GM23338 (cell line): ENCODE measurements at places on chromosomes 4 and X.

DNA sequence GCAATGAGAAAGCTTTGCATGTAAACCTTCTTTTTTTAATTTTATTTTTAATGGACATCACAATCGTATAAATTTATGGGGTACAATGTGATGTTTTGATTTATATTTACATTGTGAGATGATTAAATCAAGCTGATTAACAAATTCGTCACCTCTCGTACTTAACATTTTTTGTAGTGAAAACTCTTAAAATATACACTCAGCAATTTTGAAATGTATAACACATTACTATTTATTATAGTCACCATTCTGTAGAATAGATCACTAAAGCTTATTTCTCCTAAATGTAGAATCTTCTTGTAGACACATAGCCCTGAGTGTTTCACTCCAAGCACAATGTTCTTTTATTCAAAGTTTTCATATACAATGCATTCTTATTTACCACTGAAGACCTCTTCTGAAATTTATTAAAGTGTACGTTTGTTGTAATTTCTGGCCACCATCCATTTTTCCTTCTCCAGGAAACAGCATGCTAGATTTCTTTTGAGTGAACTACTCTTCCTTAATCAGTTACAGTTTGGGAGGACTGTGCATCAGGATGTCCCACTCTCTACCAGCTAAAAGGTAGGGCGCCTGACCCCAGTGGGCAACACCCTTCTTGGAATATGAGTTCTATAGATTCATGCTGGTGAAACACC lies 4.4 kb upstream of the RBBP7 start:
- no peak for DNase-seq

DNA sequence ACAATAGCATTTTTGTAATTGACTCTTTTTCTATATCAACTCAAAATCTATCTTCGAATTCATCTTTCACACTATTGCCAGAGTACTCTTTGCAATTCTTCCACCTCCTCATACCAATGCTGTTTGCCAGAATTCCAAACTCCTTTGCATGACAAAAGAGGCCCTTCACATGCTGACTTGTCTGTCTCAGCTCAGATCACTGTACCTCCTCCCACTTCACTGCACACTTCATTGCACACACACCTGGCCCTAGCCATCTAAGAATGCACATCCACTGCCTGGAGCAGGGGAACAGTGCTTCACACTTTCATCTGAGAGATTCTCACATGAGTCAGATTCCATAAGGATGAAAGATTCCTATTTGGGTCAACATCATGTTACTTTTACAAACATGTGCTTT lies 56.5 kb downstream of the PRDM5 start:
- DNase-seq, result peak; percentile 56

DNA sequence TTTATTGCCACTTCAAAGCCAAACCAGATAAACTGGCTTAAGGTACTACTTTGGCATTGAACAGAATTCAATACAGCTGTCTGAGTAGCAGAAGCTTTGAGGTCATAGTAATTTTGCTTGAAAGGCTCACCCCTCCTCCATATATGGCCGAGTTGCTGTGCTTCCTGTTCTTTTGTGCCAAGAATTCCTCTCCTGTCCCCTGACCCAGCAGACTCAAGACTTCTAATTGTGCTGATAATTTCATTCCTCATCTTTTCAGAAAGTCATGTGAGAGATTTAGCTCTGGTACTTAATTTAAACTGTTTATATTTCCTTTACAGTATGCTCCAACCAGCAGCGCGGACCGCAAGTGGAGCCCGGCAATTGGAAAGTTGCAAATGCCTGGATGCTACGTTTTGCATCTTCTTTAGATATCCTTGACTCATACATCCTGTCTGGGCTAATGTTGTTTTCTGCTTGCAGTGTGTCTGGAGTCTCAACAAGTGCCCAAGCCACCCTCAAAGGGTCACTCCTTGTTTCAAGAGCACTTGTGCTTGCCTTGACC lies 373.4 kb downstream of the PDGFC start:
- no peak for DNase-seq

DNA sequence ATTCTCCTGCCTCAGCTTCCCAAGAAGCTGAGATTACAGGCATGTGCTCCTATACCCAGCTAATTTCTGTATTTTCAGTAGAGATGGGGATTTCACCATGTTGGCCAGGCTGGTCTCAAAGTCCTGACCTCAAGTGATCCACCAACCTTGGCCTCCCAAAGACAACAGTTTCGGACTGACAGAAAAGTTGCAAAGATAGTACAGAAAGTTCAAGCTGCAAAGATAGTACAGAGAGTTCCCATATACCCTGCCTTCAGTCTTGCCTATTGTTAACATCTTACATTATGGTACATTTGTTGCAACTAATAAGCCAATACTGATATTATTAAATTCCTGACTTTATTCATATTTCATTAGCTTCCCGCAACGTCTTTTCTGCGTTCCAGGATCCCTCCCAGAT lies 65.8 kb downstream of the SUPT20HL2 start:
- DNase-seq, result no peak

GRCh38 chr4:77618383-77619241 lies 13.0 kb downstream of the CXCL13 start:
- peak; percentile 92 for DNase-seq

DNA sequence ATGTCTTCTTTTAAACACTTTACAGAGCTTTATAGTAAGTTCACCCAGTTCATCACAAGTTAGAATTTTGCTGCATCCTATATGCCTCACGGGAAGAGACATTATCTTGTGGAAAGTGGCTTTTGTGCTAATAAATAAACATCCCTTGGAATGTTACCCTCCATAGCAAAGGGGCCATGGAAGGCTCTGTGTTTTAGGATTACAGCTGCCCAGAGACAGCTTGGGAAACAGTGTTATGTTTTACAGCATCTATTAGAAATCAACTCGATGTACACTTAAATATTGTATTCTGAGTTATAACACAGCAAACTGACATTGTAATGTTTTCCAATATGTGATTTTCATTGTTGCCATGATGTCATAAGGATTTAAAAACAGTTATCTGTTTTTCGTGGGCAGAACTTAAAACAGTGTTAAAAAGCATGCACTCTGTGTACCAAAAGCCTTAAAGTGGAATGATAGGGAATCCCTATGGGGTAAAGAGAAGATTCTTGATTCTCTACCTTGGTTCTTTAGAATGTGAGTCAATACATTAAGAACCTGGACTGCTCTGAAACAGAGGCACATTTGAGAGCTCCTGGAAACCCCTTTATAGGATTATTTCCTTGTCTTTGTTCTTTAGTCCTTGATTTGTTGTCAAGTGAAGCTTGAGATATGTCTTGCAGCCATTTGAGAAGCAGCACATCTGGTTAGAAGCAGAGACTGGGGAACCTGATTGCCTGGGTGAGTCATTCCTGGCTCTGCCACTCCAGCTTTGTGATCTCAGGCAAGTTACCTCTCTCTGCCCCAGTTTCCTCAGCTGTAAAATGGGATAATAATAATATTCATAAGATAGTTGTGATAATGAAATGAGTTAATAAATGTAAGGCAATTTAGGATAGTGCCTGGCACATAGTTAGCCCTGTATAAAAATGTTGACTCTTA lies 41.6 kb downstream of the ARHGAP10 start:
- no peak for DNase-seq

DNA sequence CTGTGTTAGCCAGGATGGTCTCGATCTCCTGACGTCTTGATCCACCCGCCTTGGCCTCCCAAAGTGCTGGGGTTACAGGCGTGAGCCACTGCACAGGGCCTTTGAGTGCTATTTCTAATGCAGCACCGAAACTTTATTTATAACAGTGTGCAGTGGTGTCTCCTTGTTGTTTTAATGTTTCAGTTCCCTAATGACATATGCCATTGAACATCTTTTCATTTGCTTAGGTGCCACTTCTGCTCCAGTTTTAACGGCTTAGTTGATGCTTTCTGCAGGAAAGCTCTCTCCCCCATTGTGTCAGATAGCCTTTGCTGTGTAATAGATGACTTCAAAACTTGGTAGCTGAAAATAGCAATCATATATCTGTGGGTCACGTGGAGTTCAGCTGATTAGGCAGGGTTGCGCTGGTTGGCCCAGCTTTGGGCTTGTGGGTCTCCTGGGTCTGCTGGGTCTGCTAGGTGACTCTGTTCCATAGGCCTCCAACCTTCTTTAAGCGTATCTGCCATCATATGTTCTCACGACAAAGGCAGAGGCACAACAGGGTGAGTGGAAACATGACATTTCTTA lies 76.4 kb upstream of the SHISA3 start:
- DNase-seq, result no peak

GRCh38 chr4:89324671-89325070 lies 17.1 kb upstream of the GPRIN3 start:
- DNase-seq, result no peak

DNA sequence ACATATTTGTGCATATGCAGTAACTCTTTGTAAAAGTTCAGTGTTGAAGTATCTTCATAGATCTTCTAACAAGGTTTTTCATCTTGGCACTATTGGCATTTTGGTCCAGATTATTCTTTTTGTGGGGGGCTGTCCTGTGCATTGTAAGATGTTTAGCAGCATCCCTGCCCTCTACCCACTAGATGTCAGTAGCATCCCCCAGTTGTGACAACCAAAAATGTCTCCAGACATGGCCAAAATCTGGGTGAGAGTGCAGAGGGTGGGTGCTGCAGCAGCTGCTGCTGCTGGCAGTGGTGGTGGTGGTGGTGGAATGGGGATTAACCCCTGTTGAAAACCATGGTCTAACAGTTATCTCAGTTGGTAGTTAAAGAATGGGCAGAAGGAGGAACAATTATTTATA lies 370.0 kb downstream of the GPAT3 start:
- DNase-seq, result peak; percentile 74

DNA sequence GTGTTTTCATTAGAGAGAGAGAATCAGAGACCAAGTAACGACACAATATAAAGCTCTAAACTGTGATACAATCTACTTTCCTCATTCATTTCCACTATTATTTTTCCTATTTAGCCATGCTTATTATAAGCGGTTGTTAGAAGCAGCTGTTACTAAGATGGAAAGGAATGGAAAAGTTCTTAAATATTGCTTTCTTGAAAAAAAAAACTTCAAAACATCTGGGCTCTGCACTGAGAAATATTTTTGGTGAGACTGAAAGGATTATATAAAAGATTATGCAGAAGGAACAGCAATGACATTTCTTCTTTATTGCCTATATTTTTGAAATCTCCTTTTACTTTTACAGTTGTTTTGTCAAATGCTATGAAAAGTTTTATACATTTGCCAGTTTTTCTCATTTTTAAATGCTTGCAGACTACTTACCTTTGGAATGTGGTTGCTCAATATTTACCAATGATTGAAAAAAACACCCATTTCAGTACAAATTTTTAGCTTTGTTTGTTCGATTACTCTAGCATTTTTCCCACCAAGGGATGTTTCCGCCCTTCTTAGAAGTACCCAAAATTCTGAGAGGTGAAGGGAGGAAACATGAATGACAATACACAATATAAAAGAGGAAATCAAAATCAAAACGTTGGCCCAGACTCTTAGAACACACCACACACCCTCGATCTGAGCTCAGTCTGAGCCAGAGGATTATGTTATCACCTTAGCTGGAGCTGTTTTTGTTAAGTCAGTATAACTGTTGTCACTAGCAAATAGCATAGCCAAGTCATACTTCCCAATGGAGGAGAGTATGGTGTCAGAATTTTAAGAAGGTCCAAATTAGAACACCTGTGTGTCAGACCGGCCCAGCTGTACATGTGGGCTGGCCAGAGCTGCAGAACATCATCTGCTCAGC lies 18.4 kb downstream of the DKK2 start:
- DNase-seq, result no peak

DNA sequence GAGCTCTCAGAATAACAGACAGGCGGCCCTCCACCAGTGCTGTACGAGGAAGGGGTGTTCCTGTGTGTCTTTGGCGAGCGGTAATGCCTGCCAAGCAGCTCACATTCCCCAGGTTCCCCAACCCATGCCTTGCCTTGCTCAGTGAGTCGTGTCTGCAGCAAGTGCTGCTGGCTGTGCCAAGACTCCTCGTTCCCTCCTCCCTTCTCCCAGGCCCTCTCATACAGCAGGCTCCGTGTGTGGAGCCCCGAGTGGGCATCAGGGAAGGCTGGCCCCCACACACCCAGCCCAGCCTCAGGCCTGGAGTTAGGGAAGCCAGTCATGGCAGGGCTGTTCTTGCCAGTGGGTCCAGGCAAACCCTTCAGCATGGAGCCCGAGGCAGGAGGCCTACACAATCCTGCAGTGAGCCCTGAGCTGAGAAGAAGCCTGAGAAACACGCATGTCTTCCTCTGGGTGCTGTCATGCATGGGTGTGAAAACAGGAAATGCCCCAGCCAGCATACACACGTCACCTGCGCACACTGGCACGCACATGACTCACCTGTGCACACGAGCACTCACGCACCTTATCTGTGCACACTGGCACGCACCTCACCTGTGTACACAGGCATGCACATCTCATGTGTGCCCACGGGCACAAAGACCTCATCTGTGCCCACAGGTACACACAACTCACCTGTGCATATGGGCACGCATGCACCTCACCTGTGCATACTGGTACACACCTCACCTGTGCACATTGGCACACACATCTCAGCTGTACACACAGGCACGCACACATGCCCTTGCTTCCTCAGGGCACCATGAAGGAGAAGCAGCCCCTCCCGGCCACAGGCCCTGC lies 238.7 kb downstream of the DHRSX start:
- no peak for DNase-seq

DNA sequence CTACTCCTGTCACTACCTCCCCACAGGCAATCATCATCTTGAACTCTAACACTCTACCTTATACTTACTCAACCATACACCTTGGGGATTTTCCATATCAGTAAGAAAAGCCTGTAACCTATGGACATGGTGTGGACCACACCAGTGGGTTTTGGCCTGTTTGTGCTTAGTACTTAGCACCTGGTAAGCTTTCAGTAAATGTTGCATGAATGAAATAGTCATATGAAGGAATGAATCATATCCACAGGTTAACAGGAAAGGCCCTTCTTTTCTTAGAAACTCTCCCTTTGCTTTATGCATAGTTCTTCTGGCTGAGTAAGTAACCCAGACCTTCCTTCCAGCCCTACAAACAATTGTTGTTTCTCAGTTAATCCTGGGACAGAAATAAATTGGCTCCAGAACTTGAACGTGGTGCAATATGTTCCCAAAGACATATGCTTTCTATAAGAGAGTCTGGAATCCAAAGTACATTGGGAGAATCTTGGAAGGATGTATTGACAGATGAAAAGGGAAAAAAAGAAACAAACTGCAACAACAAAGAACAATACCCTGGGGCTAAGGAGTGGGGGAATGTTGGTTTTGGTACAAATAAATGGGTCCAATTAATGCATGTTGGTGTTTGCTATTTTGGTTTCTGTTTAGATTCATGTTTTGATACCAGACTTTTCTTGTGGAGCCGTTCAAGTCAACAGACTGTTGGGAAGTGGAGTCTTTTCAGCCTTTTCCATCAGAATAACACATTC lies 27.8 kb downstream of the RASL11B start:
- DNase-seq, result no peak

DNA sequence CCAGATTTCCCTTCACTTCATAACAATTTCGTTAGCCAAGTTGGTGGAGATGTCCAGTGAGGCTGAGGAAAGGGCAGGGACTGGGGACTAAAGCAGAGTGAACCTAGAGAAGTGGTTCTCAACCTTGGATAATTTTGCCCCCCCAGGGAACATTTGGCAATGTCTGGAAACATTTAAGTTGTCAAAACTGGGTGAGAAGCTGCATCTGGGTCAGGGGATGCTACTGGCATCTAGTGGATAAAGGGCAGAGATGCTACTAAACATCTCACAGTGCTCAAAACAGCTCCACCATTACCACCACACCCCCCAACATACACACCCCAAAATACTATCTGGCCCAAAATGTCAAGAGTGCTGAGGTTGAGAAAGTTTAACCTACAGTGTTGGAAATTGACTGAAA lies 32.0 kb upstream of the FGF16 start:
- peak; percentile 24 for DNase-seq
